ENCODE measurements at places on chromosomes 3 and 15. TPM values are rescaled to one million over a fixed set of nuclear protein-coding genes. Genes with fewer than 3 reads are reported as not detected.

Gene HOMER2
- 59.0 TPM for total RNA-seq

Gene PRRT3
- 0.24 TPM for total RNA-seq

Gene GOLGA6D
- 1.9 TPM for total RNA-seq

Gene SV2B
- 2.6 TPM for total RNA-seq

Gene LRRC3B
- total RNA-seq: 9.6 TPM

Gene C3orf20
- not detected for total RNA-seq

Gene MYH15
- total RNA-seq: 0.48 TPM

Measured in umbilical cord (tissue), 2 donors.